CD4-positive, alpha-beta T cell (primary cell): ENCODE measurements at places on chromosomes 7 and 10. TPM values are rescaled to one million over a fixed set of nuclear protein-coding genes. Genes with fewer than 3 reads are reported as not detected.

DNA sequence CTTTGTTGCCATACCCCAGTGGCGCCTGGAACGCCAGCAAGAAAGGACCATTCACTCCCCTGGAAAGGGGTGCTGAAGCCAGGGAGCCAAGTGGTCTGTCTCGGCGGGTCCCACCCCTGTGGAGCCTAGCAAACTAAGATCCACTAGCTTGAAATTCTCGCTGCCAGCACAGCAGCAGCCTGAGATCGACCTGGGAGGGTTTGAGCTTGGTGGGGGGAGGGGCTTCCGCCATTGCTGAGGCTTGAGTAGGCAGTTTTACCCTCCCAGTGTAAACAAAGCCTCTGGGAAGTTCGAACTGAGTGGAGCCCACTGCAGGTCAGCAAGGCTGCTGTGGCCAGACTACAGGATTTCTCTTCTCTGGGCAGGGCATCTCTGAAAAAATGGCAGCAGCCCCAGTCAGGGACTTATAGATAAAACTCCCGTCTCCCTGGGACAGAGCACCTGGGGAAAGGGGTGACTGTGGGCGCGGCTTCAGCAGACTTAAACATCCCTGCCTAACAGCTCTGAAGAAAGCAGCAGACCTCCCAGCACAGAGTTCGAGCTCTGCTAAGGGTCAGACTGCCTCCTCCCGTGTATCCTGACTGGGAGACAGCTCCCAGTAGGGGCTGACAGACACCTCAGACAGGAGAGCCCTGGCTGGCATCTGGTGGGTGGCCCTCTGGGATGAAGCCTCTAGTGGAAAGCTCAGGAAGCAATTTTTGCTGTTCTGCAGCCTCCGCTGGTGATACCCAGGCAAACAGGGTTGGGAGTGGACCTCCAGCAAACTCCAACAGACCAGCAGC is 281.1 kb upstream of the SP4 start:
- H3K27ac ChIP-seq, result no peak overlapping the region
- no peak for DNase-seq
- H3K4me1 ChIP-seq, result no peaks in the 10 kb centered on the region
- no peaks in the 10 kb centered on the region for H3K36me3 ChIP-seq
- H3K27me3 ChIP-seq, result no peaks in the 10 kb centered on the region

- H3K36me3 ChIP-seq, result no peaks in the 10 kb centered on the region
- H3K27ac ChIP-seq, result no peak overlapping the region
- H3K27me3 ChIP-seq, result no peaks in the 10 kb centered on the region
- H3K4me3 ChIP-seq, result no peak overlapping the region
- H3K4me1 ChIP-seq, result no peaks in the 10 kb centered on the region
- no peak for DNase-seq
These were observed 22.5 kb downstream of the ZEB1 start for GRCh38 chr10:31341552-31341951.

DNA sequence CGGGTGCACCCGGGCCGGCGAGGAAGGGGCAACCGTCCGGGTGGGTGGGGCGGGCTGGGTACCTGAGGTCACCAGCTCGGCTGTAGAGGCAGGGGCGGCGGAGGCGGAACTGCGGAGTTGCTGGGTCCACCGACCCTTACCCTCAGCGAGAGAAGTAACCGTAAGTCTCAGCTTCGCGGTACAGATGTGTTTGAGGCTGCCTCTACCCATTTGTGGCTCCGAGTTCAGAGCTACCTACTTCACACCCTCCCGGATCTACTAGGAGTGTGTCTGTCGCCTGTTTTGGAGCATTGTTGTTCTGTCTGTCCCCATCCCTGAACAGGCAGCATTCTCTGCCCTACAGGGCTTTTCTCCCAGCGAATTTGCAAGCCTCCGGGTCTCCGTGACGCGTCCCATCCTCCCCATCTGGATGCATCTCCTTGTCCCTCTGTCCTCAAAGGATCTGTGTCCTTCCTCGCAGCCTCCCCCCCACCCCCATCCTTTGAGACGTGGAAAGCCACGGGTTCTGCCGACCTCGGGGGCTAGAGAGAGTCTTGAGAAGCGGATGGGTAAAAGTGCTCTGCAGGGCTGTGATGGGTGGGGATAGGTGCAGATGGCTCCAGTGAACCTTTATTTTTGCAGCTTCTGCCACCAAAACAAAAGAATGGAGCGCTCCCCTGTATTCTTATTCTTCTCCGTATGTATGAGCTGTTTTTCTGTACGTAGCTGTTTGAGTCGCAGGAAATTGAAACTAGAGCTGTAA is 757 bp downstream of the ANKIB1 start:
- peaks cover 4% of the 10 kb centered on the region for H3K36me3 ChIP-seq
- H3K4me3 ChIP-seq, result peak overlapping the region; percentile 87
- H3K4me1 ChIP-seq, result peaks cover 17% of the 10 kb centered on the region
- DNase-seq, result no peak

DNA sequence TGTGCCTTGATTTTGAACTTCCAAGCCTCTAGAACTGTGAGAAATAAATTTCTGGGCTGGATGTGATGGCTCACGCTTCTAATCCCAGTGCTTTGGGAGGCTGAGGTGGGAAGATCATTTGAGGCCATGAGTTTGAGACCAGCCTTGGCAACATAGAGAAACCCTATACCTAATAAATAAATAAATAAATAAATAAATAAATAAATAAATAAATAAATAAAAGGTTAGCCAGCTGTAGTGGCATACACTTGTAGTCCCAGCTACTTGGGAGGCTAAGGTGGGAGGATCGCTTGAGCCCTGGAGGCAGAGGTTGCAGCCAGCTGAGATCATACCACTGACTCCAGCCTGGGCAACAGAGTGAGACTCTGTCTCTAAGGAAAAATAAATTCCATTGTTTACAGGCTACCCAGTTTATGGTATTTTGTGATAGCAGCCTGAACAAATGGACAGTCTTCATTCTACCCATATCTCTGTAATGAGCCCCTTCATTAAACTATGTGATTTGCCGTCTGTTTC is 67.7 kb downstream of the STEAP1B start:
- no peaks in the 10 kb centered on the region for H3K4me1 ChIP-seq
- H3K36me3 ChIP-seq, result no peaks in the 10 kb centered on the region
- DNase-seq, result no peak
- no peak overlapping the region for H3K4me3 ChIP-seq
- no peaks in the 10 kb centered on the region for H3K27me3 ChIP-seq

GRCh38 chr7:48141521-48141920 is 29.7 kb upstream of the ABCA13 start:
- H3K4me3 ChIP-seq, result no peak overlapping the region
- DNase-seq, result no peak
- H3K4me1 ChIP-seq, result no peaks in the 10 kb centered on the region

DNA sequence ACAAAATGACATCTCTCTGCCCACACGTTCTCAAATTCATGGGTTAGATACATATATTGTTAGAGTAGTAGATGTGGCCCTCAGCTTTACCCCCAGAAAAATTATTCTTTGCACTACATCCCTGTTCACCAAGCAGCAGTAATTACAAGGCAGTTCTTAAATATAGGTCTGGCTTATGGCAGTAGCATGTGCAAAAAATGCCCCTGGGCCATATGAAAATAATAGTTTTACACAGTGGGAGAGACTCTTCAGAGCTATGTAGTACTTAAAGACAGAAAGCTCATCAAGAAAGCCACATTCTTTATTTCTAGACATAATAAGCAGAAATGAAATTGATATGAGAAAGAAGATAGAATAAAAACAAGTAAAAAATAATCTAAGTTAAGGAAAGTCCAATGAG is 196.3 kb upstream of the FOXP2 start:
- H3K27me3 ChIP-seq, result no peaks in the 10 kb centered on the region
- no peaks in the 10 kb centered on the region for H3K36me3 ChIP-seq
- DNase-seq, result no peak
- no peak overlapping the region for H3K27ac ChIP-seq

DNA sequence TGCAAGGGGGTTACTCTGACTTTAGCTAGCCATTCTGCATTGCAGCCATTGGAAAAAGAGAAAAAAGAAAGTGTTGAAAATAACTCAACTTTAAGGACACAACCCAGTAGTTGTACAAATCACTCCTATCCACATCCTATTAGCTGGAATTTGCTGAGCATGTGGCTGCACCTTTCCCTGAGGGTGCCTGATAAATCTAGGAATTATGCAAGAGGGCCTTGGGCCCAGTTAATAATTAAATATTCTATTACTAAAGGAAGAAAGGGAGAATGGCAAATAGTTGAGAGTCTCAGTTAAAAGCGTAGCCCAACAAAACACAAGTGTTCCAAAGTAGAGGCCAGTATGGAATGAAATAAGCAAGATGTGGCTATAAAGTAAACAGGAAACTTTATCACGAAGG is 200.9 kb upstream of the CNTNAP2 start:
- no peaks in the 10 kb centered on the region for H3K27me3 ChIP-seq
- H3K36me3 ChIP-seq, result no peaks in the 10 kb centered on the region
- DNase-seq, result no peak
- no peaks in the 10 kb centered on the region for H3K4me1 ChIP-seq
- no peak overlapping the region for H3K27ac ChIP-seq
- no peak overlapping the region for H3K4me3 ChIP-seq

- no peaks in the 10 kb centered on the region for H3K36me3 ChIP-seq
- no peak overlapping the region for H3K4me3 ChIP-seq
- no peak overlapping the region for H3K27ac ChIP-seq
- H3K4me1 ChIP-seq, result peaks cover 4% of the 10 kb centered on the region
- no peak for DNase-seq
- peaks cover 4% of the 10 kb centered on the region for H3K27me3 ChIP-seq
These were observed 105.1 kb upstream of the GPR26 start for GRCh38 chr10:123561141-123561440.

DNA sequence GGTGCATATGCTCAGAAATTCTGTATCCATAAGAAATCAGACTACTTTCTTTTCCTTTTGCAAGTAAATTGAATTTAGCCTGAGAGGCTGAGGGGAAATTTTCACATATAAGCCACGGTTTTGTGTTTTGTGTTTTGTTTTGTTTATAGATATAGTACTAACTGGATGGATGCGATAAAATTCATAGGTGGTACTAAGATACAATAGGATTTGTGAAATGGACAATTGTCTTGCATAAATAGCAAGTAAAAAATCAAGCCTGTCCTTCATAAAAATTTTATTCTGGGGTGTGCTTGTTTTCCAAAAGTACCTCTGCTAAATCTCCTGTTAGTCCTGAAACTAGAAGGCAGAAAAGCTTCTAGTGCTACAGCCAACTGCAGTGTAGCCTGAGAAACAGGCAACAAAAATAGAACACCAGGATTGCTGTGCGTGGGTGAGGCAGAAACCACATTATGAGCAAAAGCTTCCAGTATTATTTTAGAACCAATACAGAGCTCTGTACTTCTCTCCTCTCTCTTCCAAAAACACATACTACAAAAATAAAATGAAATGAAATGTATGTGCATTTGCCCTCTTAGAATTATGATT is 634 bp upstream of the HDAC9 start:
- H3K36me3 ChIP-seq, result no peaks in the 10 kb centered on the region
- no peak for DNase-seq
- no peak overlapping the region for H3K4me3 ChIP-seq
- H3K27me3 ChIP-seq, result no peaks in the 10 kb centered on the region
- no peaks in the 10 kb centered on the region for H3K4me1 ChIP-seq
- H3K27ac ChIP-seq, result no peak overlapping the region

DNA sequence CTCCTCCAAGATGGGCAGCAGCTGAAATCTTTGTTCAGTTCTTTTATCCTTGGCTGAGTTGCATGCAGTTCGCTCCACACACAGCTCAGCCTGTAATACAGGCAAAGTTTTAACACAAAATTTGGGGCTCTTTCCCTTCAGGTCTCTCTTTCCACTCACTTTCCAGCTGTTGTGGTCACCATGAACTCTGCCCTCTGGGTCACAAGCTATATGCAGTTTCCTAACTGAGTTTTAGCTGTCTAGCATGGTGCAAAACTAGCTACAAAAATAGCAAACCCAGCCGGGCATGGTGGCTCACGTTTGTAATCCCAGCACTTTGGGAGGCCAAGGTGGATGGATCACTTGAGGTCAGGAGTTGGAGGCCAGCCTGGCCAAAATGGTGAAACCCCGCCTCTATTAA is 53.2 kb downstream of the ABI1 start:
- no peak overlapping the region for H3K4me3 ChIP-seq
- H3K36me3 ChIP-seq, result no peaks in the 10 kb centered on the region
- DNase-seq, result no peak
- no peaks in the 10 kb centered on the region for H3K27me3 ChIP-seq
- H3K27ac ChIP-seq, result no peak overlapping the region
- peaks cover 29% of the 10 kb centered on the region for H3K4me1 ChIP-seq

GRCh38 chr10:96400465-96400864 is 41.7 kb upstream of the OPALIN start:
- peaks cover 6% of the 10 kb centered on the region for H3K4me1 ChIP-seq
- peaks cover 18% of the 10 kb centered on the region for H3K27me3 ChIP-seq
- no peak overlapping the region for H3K4me3 ChIP-seq
- no peak overlapping the region for H3K27ac ChIP-seq
- no peak for DNase-seq

DNA sequence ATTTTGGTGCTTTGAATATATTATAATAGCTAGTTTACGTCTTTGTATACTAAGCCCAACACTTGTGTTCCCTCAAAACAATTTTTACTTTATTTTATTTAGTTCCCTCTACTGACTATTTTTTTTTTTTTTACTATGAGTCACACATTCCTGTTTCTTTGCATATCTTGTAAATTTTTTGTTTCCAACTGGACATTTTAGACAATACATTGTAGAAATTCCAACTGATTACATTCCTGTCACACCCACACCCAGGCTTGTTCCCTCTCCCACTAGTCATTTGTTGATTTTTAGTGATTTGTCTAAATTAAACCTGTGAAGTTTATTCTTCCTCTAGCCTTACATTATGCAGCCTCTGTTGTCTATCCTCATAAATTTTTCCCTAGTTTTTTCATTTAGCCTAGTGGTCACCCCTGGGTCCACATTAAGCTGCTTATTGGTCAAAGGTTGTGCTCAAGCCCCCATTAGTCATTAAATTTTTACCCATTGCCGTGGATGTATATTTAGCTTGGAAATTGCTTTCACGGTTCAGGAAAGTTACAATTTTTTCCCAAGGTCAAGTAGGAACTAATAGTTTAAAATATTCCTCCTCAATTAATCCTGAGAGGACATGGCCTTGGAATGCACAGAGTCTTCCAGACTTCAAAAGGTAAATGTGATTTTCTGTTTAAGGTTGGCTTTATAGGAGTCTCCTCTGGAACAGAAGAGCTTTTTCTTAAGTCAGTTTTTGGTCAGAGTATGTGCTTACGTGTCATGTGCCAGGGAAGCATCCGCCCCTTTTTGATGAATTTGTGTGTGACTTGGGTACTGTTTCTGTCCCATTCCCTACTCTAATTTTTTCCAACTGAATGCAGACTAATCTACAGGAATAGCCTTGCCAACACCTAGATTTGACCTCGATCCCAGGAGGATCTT is 207.6 kb upstream of the TMEM72 start:
- H3K4me1 ChIP-seq, result no peaks in the 10 kb centered on the region
- no peak for DNase-seq
- H3K4me3 ChIP-seq, result no peak overlapping the region

- no peak overlapping the region for H3K27ac ChIP-seq
- H3K36me3 ChIP-seq, result no peaks in the 10 kb centered on the region
- no peak for DNase-seq
These were observed 501.6 kb downstream of the TCERG1L start for GRCh38 chr10:130809761-130810515.

DNA sequence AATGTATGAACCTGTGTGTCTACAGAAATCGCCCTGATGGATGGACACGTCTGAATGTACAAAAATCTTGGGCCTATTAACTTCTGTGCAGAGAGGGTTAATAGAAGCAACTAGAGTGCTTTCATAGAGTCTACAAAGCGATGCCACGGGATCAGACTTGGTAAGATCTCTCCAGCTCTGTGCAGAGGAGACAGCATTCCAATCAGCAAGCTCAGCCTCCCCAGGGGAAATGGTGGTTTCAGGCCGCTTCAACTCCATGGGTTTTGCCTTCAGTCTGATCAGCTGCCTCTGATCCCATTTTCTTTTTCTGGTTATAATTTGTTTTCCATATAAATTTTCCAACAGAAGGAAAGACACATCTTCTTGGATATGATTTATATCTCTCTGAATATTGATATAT is 35.1 kb upstream of the COBL start:
- no peak overlapping the region for H3K27ac ChIP-seq
- no peaks in the 10 kb centered on the region for H3K36me3 ChIP-seq
- no peak overlapping the region for H3K4me3 ChIP-seq

The FKBP9 gene
- total RNA-seq, result not detected

The NPTX2 gene
- not detected for total RNA-seq
